ENCODE measurements at places on chromosomes 16 and 17.

GRCh38 chr16:70589998-70590471 lies 56.3 kb upstream of the IL34 start:
- no peak for DNase-seq

DNA sequence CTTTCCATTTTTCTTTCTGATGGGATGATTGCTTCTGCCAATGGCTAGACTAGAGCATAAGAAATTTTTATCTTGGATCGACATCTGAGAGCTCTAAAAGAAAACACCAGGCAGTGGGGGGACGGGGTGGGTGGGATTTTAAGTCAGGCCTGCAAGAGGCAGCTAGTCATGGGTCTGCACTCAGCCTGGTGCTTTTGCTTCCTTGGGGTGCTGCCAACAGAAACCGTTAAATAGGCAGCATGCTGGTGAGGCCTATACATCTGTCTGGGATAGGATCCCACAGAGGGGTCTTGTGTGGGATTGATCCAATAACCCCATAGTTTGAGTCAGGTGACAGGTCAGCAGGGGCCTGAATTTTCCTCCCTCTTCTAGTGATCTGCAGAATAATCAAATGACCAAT lies 26.9 kb downstream of the ZNRF1 start:
- no peak for DNase-seq

DNA sequence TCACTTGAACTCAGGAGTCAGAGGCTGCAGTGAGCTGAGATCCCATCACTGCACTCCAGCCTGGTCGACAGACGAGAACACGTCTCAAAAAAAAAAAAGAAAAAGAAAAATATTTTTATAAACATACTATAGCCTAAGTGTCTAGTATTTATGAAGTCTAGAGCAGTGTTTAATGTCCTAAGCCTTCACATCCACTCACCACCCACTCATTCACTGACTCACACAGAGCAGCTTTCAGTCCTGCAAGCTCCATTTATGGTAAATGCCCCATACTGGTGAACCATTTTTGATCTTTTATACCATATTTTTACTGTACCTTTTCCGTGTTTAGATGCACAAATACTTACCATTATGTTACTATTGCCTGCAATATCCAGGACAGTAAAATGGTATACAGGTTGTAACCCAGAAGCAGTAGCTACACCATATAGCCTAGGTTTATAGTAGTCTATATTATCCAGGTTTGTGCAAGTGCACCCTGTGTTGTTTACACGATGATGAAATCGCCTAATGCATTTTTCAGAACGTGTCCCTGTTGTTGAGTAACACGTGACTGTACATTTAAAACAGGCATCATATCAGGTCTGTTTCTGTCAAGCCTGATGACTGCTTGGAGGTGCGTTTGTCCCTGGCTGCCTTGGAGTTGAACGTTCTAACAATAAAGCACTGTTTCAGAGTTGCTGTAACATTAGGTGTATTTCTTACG lies 10.1 kb downstream of the NUDT7 start:
- no peak for DNase-seq

DNA sequence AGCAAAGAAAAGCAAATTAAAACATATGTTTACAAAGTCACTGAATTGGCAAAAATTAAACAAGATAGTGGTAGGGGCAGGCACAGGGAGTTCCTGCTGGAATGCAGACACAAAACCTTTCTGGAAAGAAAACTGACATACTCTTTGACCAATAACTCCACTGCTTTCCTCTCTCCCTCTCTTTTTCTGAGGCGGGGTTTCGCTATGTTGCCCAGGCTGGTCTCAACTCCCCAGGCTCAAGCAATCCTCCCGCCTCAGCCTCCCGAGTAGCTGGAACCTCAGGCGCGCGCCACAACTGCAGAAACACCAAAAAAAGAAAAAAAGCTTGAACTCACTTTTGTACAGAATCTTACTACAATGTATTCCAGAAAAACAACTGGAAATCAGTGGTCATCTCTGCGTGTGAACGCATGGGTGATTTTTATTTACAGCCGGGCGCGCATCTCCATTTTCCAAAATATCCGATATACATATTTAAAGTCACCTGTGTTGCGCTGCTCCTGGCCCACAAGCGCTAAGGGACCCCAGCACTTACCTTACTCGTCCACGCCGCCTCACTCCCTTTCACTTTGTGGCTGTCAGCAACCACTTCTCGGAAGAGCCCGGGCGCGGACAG lies 480 bp downstream of the TXNL4B start:
- no peak for DNase-seq

DNA sequence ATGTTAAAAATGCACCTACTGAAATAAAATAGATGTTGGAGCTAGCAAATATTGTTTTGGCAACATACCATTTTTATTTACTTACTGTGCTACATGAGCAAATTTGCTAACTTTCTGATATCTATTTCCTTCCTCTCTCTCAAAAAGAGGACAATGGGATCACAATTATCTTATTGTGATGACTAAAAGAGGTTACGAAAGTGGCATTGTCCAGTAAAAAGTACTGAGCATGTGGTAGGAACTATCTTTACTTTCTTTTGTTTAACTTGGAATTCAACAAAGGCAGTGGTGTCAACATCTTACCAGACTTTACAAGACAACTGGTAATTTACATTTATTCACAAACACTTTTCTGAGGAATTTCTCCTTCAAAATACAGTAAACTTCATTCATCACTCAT lies 1542.6 kb upstream of the CDH8 start:
- DNase-seq, result no peak

- DNase-seq, result no peak
These were observed 43.2 kb downstream of the SOCS1 start for GRCh38 chr16:11212798-11213196.

GRCh38 chr16:74607962-74608356 lies 1.0 kb upstream of the GLG1 start:
- DNase-seq, result no peak

GRCh38 chr17:80949451-80950421 lies 41.9 kb upstream of the CHMP6 start:
- DNase-seq, result no peak

DNA sequence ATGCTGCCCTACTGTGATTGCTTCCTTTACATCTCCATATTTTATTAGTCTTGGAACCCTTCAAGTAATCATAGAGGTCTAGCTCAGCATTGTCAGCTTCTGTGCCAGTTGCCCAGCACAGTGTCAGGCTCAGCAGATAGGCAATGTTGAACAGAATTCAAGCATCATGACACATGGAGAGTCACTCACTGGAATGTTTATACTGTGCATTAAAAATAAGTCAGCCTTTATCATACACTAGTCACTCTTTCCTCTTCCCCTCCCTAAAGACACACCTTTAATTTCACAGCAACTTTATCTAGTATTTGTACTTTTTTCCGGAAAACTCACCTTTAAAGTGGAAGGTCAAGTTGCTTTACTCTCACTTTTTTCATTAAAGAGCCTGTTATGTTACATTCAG lies 253.8 kb upstream of the CDH11 start:
- DNase-seq, result no peak

DNA sequence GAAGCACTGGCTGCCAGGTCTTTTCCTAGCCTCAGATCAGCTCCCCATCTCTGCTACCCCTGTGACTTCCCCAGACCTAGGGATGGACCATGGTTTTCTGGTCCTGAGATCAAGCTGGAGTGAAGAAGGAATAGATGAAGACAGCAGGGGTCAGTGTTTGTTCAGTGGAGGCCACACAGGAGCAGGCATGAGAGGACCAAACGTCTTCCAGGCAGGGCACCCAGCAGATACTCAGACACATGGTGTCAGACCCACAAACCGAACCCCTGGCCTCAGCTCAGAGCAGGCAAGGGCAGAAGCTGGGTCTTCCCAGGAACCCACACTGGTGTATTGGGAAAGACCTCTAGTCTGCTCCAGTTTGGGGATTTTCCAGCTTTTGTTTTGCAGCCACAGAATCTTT lies 189.7 kb downstream of the IRX5 start:
- DNase-seq, result no peak

DNA sequence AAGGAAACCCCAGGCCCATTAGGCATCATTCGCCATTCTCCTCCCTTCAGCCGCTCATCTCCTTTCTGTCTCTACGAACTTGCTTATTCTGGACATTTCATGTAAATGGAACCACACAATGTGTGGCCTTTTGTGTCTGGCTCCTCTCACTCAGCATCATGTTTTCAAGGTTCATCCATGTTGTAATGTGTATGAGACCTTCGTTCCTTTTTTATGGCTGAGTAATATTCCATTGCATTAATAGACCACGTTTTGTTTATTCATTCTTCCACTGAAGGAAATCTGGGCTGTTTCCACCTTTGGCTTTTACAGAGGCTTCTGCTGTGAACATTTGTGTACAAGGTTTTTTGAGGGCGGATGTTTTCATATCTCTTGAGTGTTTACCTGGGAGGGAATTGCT lies 3.2 kb downstream of the CRISPLD2 start:
- no peak for DNase-seq

- DNase-seq, result no peak
These were observed 1.4 kb downstream of the CHMP6 start for GRCh38 chr17:80992948-80993624.

GRCh38 chr17:59558953-59559352 lies 6.5 kb upstream of the DHX40 start:
- DNase-seq, result no peak

GRCh38 chr17:5560361-5560988 lies 23.8 kb downstream of the NLRP1 start:
- no peak for DNase-seq

GRCh38 chr17:72463287-72464102 lies 342.7 kb downstream of the SOX9 start:
- peak; percentile 24 for DNase-seq

DNA sequence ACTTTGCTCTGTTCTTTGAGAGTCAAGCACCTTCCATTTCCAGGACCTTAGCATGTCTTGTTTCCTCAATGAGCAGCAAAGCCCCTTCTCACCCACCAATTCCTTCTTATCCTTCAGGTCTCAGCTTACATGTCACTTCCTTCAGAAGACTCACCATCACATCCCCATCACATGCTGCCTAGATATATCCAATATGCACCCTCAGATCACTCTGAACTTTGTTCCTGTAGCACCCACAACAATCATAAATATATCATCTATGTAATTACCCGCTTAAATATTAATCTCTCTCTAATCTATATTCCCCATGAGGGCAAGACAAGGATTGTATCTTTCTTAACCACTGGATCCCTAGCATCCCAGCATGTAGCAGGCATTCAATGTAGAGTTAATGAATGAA lies 30.4 kb downstream of the KANSL1 start:
- no peak for DNase-seq

DNA sequence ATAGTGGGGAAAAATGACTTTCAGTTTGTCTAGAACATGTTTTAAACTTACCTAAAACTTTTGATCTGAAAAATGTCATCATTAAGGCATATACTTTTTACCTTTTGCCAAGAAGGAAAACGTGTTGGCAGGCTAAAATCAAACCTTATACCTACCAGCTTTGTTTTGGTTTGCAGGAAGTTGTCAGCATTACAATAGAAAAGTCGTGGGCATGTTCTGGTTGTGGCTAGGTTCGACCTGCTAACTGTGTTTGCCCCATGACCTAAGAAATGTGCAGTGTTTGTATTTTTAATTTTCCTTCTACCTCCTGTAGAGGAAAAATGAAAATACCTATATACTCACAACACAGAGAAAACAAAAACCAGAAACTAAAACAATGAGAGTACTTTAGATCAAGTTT lies 13.0 kb downstream of the SKAP1 start:
- no peak for DNase-seq

- no peak for DNase-seq
These were observed 512 bp upstream of the ADAMTS18 start for GRCh38 chr16:77435272-77435820.

GRCh38 chr16:7957151-7957550 lies 624.5 kb downstream of the RBFOX1 start:
- DNase-seq, result no peak

DNA sequence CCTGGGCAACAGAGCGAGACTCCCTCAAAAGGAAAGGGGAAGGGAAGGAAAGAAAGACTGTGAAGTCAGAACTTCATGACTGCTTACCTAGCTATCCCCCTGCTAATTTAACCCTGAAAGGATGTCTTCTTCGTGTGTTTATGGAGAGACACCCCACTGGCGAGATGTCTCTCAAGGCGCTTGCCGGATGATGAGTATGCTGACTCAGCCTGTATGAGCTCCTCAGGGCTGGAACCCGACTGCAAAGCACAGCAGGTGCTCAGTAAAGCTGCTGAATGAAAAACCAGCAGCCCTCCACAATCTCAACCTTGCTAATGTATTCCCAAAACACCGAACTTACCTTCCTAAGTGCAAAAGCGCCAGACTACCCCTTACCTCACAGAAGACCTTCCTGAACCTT lies 2.3 kb downstream of the ANKFY1 start:
- no peak for DNase-seq

DNA sequence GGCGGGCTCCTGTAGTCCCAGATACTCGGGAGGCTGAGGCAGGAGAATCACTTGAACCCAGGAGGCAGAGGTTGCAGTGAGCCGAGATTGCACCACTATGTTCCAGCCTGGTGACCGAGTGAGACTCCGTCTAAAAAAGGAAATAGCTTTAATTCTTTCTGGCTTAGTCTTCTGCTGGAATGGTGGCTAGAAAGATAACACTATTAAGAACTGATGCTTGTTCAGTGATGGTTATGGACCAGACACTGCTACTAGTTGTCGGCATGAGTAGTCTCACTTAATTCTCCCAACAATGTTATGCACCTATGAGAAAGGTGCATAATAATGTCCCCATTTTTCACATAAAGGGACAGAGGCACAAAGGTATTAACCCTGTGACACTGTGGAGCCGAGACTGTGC lies 188.7 kb downstream of the HS3ST3A1 start:
- DNase-seq, result no peak

GRCh38 chr17:78022425-78022824 lies 63.9 kb downstream of the TNRC6C start:
- DNase-seq, result no peak

GRCh38 chr17:10018461-10018891 lies 113.4 kb upstream of the RCVRN start:
- DNase-seq, result peak; percentile 22

DNA sequence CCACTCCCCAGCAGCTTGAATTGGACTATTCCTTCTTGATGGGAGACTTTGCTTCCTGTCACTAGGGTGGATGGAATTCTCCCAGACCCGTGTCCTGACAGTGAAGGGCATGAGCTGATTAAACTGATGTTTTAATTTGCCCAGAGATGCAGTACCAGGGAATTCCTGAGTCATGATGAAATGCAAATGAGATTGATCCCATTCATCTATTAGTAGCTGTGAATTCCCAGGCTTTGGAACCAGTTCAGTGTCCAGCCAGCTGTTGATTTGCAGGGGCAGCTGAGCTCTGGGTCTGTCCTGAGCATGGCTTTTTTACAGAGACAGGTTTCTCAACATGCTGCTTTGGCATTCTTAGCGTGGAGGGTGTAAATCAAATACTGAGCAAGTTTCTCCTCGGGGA lies 157.9 kb downstream of the PITPNC1 start:
- no peak for DNase-seq

Measured in midbrain (tissue), 1 donor.